Activated CD8-positive, alpha-beta memory T cell treated with anti-CD3 and anti-CD28 coated beads, Interleukin-2, amount 50 U/mL, for 4 hours (primary cell): ENCODE measurements at places on chromosomes 1 and 21.

GRCh38 chr1:6582370-6582769, 2.6 kb downstream of the ZBTB48 start:
- no peak for DNase-seq

DNA sequence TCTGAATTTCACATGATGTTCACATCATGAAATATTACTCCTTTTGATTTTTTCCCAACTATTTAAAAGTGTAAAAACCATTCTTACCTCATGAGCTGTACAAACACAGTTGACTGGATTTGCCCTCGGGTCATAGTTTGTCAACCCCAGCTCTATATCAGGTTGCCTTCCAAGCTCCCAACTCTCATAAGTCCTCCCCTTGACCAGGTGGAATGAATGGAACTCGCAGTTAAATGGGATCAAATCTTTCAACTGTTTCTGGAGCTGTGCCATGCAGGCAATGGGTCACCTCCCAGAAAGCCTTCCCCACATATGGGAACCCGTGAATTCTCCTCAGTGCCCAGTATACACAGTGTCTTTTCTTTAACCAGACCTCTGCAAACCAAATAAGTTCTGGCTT, 169.8 kb upstream of the FOXD3 start:
- DNase-seq, result no peak

DNA sequence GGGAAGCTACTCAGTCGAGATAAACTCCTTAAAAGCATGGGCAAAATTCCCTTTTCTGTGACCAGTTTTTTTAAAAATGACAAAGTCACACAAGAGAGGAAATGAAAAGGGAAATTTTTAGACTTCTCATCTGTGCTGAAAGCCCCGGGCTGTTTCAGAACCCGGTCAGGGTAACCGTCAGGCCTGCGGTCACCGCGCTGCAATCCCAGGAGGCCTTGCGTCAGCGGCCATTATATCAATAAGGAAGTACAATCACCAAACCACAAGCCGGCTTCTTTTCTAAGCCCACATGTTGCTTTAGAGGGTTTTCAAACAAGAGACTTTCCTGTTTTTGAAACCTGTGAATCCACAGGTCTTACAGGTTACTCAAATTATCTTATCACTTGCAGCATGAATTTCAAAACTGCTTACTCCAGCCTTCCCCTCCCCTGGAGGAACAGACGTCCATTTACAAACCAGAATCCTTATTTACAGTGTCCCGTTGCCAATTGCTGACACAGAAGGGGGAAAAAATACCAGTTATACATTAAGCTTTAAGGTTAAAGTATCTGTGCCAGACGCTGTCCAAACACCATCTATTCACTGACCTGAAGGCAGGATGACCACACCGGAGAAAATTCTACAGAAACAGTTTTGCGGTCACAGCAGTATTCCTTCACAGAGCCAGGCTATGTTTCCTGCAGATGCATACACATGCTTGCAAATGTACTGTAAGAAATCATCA, 165.3 kb downstream of the TOMM20 start:
- peak; percentile 87 for DNase-seq

- DNase-seq, result no peak
These were observed 116.1 kb upstream of the GORAB start for GRCh38 chr1:170415710-170416372.

- no peak for DNase-seq
These were observed 8.1 kb upstream of the ACOT7 start for GRCh38 chr1:6401673-6402072.

DNA sequence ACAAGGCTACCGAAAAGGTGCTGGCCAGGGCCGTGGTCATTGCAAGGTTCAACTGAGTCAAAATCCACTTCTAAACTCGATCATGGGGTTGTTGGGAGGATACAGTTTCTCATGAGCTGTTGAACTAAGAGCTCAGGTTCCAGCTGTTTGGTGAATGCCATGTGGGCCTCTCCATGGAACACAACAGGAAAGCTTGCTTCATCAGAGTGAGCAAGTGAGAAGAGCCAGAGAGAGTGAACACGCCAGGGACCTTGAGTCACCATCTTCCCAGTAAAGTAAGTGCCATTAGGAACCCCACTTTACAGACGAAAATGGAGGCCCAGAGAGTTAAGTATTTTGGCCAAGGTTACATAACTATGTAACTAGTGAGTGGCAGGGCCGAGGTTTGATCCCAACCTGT, 475.1 kb upstream of the VAMP3 start:
- no peak for DNase-seq

GRCh38 chr1:230899841-230900251, 31.5 kb upstream of the C1orf198 start:
- DNase-seq, result no peak

- DNase-seq, result no peak
These were observed 729.6 kb upstream of the PTBP2 start for GRCh38 chr1:95991787-95992520.

GRCh38 chr1:233440951-233441401, 113.5 kb downstream of the MAP3K21 start:
- DNase-seq, result no peak

- DNase-seq, result no peak
These were observed 84.4 kb downstream of the CLEC20A start for GRCh38 chr1:178412400-178412770.

- no peak for DNase-seq
These were observed 10.9 kb upstream of the RWDD3 start for GRCh38 chr1:95223110-95223509.

GRCh38 chr1:84888753-84889152, 4.3 kb downstream of the LPAR3 start:
- DNase-seq, result peak; percentile 48
